ENCODE measurements at places on chromosomes 3 and 15. TPM values are rescaled to one million over a fixed set of nuclear protein-coding genes. Genes with fewer than 3 reads are reported as not detected.

Gene TAGLN3
- total RNA-seq, result 3.1 TPM

DNA sequence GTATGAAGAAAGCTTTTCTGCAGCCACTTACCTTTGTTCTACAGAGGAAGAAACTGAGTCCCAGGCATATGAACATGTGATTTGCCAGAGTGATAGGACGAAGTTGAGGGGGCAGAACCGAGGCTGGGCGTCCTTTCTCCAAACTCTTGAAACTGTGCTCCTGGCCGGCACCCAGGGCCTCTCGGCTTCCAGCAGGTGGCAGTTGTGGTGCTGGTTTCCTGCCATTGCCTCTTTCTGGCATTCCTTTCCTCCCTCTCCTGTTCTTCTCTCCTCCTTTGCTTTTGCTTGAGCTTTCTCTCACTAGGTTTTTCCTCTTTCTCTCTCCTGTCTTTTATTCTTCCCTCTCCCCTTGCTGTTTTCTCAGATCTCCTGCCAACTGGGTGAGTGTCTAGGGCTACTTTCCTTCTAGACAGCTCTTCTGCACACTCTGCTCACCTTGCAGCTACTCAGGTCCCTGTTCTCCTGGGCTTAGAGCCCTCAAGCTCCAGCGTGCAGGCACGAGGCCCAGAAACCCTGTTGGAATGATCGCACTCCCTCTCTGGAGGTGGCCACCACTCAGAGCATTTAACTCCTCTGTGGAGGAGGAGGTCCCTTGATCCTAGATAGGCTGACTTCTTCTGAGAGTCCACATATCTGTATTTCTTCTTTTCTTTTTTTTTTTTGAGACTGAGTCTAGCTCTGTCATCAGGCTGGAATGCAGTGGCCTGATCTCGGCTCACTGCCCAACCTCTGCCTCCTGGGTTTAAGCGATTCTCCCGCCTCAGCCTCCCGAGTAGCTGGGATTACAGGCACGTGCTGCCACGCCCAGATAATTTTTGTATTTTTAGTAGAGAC is 26.2 kb downstream of the TRAK1 start:
- no peak for DNase-seq

DNA sequence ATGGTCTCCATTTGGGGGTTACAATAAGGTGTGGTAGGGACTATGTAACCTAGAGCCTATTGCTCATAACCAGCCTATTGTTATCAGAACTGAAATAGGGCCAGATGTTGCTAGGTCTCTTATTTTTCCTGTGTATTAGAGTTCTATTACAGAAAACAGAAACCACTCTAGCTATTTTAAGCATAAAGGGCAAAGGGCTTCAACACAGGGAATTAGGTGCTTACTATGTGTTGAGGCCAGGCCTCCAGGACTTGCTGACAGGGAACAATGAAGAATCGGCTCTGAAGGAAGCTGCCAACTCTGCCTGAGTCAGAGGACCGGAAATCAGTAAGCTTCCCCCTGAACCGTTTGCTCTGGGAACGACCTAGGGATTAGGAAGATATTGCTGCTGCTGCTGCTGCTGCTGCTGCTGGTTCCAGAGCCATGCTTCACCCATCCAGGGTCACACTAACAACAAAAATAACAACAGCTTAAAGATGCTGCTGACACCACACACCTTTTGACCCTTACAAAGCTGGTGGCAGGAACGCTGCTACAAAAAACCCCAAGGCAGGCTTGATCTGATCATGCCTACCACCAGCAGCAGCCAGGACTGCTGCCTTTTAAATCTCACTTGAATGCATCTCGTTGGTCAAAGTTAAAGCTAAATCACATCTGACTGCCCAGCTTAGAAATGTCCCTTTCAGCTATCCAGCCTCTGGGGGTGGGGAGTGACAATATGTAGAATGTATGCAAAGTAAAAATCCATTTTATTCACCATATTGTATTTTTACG is 276.9 kb upstream of the IL12A start:
- DNase-seq, result no peak

- DNase-seq, result no peak
These were observed 59.7 kb upstream of the CCDC50 start for GRCh38 chr3:191269289-191270085.

Measured in pancreas (tissue), 10 donors.